Activated T-helper 1 cell treated with Interleukin-2 at 50 U/mL for 16 hours (primary cell): ENCODE measurements at places on chromosomes 3 and 15.
A peak's percentile ranks its signal among the peaks of the same experiment; 100 is the strongest.

- DNase-seq: peak; percentile 37
These were observed 1.8 kb downstream of the DIPK2A start for GRCh38 chr3:143973259-143974021.

DNA sequence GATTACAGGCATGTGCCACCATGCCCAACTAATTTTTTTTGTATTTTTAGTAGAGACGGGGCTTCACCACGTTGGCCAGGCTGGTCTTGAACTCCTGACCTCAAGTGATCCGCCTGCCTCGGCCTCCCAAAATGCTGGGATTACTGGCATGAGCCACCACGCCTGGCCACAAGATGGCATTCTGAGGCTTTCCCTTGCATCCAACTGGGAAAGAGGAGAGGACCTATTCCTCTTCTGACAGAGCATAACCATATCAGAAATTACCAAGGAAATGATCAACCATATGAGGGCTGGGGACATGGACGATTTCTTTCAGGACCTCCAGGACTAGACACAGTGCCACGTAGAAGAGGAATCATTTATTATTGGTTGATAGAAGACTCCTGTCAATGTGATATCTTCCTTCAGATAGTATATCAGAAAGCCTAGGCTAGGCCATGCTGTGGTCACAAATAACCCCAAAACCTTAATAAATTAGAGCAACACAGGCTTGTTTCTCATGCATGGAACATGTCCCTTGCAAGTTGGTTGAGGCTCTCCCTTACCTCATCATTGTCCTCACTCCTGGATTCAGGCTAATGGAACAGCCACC, 372.3 kb upstream of the IL12A start:
- no peak for DNase-seq

DNA sequence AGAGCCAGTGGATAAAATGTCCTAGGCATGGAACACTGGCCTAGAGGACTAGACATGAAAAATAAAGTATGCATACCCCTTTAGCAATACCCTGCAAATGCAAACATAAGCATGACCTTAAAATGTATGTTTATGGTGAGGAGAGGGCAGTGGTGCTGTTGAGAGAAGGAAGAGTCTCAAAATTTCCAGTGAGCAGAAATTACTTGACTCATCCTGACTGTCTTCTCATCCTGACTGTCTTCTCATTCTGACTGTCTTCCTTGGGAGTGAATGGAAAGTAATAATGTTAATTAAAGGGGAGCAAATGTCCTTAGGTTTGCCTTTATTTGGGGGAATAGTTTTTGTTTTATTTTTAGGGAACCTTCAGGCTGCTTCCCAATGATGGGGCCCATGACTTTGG, 121.5 kb upstream of the GALNT15 start:
- no peak for DNase-seq

DNA sequence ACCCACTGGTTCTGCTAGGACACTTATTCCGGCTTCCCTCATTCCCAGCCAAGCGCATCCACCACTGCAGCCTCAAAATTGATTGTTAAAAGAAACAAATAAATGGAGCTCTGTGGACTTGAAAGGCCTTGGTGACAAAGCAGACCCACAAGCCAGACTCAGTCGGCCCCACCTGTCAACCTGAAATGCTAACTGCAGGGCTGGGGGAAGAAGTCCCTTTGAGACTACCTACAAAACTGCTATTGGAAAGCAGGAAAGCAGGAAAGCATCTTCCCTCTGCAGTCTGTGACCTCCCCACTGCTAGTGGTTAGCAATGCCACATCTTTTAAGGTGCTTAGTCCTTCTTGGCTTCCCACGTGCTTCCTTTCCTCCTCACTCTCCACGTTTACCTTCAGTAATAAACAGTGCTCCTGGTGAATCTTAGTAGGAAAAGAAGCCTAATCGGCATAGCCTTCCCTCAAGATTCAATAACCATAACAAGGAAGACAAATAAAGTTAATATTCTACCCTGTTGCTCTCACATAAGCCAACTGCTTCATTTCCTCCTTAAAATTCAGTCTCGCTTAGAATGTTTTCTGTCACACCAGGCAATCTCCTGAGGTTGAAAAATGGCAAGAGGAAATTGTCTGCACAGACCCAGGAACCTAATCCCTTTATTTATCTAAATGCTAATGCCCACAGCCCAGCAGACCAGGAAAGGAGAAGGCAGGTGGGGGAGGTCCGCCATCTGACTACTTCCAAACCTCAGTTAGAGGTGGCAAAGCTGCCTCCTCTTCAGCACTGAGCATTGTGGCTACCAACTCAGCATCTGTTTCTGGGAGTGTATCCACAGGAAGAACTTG, 296.2 kb downstream of the NEK10 start:
- no peak for DNase-seq

DNA sequence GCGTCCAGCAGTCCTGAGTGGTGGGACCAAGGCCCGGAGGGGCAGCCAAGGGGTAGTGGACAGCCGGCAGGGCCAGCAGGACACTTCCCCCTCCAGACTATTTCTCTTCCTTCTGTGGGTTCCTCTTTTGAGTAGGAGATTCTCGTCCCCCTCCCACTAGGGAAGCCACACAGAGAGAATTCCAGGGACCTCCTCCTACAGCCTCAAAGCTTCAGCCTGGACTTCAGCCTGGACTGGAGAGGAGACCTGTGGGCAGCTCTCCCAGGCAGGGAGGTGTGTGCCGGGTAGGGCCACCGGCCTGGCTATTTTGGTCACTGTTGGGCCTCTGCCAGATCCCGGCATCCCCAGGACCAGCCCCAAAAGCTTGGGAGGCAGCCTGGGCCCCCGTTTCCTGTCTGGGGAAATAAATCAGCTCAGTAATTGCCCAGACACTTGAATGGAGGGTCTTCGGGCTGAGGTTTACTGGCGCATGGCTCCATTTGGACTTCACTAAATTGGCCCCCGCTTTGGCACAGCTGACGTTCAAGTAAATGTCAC, 1.3 kb downstream of the SLC6A6 start:
- no peak for DNase-seq

DNA sequence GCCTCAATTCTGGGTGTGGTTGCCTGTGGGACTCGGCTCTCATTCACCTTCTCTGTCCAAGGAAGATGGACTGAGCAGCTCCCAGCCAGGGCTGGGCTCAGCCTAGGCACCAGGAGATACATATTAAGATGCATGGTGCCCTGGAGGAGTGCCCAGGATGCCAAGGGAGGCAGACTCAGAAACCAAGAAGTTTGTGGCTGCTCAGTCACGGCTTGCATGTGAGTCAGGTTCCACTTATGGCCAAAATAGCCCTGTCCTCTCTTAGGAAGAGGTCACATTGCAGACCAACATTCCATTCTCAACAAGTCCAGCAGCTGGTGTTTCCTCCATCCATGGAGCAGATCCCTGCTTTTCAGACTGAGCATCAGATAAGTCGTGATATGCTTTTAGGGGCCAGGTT, 21.8 kb downstream of the CDCP1 start:
- DNase-seq: no peak

DNA sequence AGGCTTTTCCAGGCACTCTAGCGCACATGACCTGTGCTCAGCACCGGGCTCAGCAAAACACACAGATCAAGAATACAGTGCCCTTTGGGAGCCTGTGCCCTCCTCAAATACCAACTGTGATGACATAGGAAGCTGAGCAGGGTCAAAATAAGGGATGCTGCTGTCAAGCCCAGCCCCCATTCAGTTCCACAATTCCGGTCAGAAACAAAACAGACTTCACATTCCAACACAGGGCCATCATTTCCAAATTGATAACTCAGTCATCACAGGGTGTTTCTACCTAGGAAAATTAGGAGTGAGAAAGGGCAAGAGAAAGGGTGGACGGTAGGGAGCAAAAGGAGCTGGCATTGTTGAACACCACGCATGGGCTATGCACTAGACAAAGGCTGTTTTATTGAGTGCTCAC, 158.4 kb upstream of the CCDC54 start:
- DNase-seq: no peak

GRCh38 chr3:160780245-160780644, 24.2 kb downstream of the PPM1L start:
- no peak for DNase-seq

DNA sequence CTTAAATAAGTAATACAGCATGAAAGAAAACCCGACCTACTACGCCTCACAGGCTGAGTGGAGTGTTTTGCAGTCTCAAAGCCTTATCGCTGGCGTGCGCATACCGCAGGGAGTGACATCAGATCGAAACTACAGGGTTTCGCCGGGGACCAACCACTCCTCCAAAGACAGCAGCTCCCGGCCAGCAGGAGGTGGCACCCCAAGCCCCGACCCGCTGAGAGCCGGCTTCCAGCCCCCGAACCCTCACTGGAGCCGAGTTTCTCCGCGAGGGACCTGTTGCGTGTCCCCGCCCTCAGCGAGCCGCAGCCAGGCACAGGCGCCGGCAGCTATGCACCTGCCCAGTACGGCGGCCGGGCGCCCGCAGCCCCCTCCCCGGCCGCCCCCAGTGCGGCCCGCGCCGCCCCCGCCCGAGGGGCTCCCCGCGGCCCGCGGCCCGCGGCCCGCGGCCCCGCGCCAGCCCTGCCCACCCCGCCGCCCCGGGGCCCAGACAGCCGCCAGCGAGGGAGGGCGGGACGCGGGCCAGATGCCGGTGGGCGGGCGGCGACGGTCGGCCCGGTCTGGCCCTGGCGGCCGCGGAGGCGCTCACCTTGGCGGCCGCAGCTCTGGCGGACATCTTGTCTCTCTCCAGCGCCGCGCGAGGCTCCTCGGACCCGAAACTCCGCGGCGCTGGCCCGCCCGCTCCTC, 710 bp downstream of the TJP1 start:
- DNase-seq: no peak

DNA sequence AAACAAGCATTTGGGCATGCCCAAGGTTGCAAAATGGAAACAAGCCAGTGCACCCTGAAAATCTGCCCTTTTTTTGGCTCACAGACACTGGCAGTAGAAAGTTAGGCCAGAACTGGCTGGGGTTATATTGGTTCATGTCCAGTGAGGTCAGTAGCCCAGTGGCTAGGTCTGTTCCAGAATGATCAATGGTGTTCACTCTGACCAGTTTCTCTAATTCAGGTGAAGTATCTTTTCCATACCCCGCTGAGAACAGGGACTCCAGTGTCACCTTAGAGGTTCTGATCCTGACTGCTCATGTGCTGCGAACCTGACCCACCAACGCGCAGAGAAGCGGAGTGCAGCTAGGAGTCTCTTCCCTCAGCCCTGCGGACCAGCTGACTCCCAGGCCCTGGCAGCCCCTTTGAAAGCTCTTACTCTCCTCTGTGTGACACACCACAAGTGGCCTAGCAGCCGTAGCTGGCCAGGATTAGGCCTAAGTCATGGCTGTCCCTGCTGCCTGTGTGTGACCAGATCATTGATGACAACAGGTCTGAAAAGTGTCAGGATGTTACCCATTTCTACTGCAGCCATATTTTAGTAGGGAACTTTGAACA, 123.5 kb downstream of the GHSR start:
- no peak for DNase-seq

GRCh38 chr3:49006408-49007067, 653 bp upstream of the WDR6 start:
- no peak for DNase-seq

GRCh38 chr15:100786139-100786531, 93.5 kb upstream of the ALDH1A3 start:
- DNase-seq: no peak

DNA sequence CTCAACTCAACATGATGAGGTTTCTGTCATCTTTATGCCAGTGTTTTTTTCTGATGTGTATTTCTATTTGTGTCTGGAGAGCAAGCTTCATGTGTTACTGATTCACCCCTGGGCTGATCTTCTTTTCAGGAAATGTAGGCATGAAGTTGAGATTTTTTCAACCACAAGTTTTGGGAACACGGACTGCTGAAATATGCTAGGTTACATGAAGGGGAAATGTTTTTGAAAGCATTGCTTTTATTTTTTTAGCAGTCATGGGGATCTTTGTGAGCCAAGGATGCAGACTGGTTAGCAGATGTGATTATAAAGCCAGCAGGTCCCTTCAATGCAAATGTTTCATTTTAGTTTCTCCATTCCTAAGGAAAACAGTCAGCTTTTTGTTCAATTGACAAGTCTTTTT, 219.3 kb upstream of the COL8A1 start:
- no peak for DNase-seq

GRCh38 chr15:69997161-69997485, 100.6 kb downstream of the TLE3 start:
- DNase-seq: no peak

DNA sequence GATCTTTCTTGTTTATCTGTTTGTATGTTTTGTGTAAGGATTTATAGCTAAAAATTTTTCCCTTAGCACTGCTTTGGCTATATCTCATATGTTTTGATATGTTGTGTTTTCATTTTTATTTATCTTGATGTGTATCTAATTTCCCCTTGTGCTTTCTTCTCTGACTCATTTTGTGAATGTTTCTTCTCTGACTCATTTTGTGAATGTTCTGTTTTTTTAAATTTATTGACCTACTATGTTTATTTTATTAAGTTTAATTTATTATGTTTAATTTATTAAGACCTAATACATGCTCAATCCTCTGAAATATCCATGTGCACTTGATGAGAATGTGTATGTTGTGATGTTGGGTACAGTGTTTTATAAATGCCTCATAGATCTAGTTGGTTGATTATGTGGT, 793.5 kb upstream of the CADM2 start:
- DNase-seq: no peak

- no peak for DNase-seq
These were observed 75.4 kb upstream of the PSMD6 start for GRCh38 chr3:64098670-64099069.

DNA sequence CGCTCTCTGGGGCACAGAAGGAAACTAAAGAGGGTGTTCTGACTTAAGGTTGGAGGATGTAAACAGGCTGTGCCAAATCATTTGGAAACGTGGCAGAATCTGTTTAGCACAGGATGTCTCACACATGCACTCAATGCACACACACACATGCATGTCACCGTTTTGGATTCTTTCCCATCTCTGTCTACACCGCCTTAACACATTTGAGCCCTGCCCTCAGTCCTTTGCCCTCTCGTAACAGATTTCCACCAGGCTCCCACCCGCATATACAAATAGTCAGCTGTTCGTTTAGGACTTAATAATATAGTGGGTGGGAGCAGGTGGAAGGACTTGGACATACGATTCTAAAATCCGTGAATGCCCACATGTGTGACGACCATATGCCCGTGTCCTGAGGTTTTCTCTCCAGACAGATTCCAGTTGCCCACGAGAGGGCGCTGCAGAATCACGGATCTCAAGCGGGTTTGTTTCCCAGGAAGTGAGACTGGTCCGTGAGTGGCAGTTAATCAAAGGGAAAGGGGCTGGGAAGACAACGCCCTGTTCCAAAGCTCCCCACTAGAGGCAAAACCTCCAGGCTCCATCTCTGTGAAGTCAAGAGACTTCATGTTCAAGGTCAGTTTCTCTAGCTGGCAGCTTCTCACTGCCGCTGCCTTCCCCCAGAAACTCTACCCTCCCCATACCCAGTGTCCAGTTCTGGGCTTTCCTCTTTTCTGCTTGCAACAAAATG, 44.5 kb downstream of the NOX5 start:
- peak; percentile 56 for DNase-seq

DNA sequence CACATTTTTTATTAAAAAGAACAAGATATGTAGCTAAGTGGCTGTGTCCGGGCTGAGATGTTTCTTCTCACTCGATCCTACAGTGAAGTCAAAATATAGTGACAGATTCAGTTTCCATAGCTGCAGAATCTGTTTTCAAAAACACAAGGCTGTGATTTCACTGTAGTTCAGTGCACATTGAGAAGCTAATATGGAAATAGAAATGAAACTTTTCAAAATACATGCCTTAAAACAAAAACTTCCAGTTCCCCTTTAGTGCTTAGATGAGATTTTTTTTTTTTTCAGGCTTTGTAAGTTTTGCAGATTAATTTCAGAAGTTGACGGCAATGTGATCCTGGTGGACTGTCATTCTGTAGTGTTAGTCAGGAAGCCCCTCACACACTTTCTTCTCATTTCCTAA, 23.8 kb upstream of the TRAK1 start:
- DNase-seq: no peak

GRCh38 chr3:195265363-195265976, 5.5 kb downstream of the XXYLT1 start:
- DNase-seq: no peak

GRCh38 chr3:194285024-194285849, 65.9 kb downstream of the CPN2 start:
- DNase-seq: no peak
